Stimulated activated CD8-positive, alpha-beta memory T cell treated with anti-CD3 and anti-CD28 coated beads, Interleukin-15, amount 100 ng/mL, for 1 hour (primary cell): ENCODE measurements at places on chromosomes 2 and 18.

DNA sequence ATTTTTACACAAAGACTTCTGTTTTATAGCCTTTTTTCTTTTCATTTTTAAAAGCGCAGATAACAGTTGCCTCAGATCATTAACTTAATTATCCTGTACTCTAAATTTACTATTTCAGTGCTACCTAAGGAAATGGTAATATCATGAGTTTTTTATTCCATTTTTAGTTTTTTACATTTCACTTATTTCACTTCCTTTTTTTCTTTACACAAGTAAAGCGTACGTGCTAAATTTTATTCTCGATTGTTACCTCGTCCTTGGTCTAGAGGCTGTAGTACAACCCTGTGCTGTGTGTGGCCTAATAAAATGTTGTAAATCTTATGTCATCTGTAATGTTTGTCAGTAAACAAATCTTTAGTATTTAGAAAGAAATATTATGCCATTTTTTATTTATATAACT lies 49.2 kb downstream of the CRIM1 start:
- no peak for DNase-seq

GRCh38 chr2:230861552-230862255 lies 3.0 kb upstream of the ITM2C start:
- no peak for DNase-seq

DNA sequence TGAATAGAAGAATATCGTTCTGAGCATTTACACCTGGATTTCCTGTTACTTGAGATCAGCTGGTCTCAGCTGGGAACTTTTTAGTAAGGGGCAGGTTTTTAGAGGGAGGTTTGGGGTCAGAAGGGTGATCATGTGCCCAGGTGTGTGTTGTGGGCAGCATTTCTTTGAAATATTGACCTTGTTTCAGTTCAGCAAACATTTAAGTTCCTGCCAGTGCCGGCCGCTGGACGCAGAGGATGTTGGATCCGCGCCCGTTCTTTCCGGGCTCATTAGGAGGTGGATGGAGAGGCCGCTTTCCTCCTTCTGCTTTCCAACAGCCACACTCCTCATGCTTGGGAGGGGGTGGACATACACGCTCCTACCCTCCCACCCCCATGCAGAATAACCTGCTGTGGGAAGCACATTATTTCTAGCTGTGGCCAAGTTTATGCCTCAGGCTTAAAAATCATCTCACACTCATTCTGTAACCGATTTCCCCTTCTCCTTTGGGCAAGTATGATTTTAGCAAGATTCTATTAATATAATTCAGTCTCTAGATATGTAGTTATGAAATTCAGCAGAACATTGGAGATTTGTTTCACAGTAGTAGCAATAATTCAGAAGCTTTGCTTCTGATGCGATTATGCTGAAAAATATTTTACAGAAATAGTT lies 131.4 kb downstream of the ZNF236 start:
- no peak for DNase-seq

DNA sequence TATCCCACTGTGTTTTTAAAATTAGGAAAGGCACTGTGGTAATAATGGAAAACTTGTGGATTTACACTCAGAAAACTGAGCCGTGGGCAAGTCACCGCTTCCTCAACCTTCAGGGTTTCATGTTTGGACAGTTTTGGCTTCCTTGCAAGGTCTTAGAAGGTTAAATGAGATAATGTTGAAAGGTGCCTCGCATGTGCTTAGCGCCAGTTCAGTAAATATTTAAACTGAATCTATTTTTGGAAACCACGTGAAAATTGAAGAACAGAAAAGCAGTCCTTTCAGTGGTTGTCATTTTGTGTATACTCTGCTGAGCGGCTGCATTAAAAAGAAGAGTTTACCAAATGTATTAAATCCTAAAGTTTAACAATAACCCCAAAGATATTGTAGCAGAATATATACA lies 15.2 kb upstream of the AGAP1 start:
- DNase-seq, result no peak

DNA sequence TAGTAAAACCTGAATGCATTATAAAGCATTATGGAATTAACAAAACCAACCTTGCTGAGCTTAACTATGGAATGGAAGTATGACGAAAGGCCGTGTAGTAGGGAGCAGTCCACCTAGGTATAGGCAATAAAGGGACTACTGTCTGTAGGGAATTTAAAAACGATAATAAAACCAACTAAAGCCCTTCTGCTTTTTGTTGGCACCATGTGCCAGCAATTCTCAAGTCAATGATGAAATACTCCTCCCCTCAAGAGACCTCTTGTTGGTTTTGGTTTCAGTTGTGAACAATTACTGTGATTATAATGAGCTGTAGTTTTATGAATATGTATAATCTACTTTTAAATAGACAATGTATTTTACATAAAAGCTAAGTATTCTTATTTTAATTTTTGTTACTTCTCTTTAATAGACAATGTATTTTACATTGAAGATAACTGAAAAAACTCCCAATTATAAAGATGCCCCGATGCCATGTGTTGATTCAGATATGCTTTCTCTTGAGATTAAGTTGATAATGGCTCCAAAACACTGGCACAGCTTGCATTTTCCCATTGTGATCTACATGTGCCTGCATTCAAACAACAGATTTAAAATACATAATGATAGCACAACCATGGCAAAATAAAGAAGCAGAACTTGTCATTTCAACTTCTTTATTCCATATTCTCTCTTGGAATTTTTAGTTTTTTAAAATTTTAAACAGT lies 55.5 kb upstream of the ZDBF2 start:
- DNase-seq, result no peak
